Hippocampal formation (tissue), 2 donors: ENCODE measurements at places on chromosomes 5 and 9.

- DNase-seq, result no peak
Measured at GRCh38 chr5:177502886-177503285, 5.5 kb upstream of the PDLIM7 start.

DNA sequence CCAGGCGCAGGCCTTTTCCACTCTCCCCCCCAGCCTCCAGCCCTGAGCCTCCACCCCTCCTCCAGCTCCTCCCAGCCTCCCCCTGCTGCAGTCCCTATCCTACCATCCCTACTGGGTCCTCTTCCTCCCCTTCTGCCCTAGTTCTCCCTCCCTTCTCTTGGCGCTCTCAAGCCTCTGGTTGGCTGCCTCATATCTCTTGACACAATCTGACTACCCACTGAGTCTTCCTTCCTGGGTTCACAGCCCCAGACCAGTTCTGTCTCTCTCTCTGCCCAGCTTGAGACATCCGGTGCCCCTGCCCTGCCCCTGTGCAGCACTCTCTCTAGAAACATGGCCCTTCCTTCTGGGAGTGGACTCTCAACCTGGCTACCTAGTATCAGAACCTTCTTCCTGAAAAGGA is 76.2 kb downstream of the TSPAN17 start:
- no peak for DNase-seq

- DNase-seq, result no peak
Measured at GRCh38 chr5:8923526-8923925, 622.3 kb downstream of the SEMA5A start.

- no peak for DNase-seq
Measured at GRCh38 chr5:85052826-85053225, 668.1 kb upstream of the EDIL3 start.

DNA sequence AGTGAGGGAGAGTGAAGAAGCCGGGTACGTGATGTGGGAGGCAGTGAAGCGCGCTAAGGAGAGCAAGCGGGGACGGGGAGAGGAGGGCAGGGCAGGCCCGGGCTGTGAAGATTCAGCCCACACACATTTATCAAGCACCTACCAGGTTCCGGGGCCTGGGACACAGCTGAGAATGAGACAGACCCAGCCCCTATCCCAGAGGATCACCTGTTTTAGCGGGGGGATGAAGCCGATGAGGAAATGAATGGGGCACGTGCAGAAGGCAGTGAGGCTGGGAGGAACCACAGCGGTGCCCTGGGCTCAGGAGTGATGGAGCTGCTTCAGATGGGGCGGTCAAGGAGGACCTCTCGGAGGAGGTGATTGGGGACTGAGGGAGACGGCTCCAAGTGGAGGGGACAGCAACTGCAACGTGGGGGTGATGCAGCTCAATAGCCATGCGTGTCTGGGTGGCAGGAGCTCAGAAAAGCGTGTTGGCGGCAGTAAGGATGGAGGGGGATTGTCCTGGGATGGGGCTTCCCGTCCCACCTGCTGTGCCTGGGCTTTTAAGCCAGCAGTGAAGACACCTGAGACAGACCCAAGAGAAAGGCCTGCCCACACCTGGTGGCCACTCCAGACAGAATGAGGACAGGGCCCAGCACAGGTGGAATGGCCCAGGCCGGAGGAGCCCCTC is 77.5 kb upstream of the UNC5A start:
- DNase-seq, result no peak

GRCh38 chr5:177404641-177405179 is 4.2 kb upstream of the PFN3 start:
- no peak for DNase-seq

DNA sequence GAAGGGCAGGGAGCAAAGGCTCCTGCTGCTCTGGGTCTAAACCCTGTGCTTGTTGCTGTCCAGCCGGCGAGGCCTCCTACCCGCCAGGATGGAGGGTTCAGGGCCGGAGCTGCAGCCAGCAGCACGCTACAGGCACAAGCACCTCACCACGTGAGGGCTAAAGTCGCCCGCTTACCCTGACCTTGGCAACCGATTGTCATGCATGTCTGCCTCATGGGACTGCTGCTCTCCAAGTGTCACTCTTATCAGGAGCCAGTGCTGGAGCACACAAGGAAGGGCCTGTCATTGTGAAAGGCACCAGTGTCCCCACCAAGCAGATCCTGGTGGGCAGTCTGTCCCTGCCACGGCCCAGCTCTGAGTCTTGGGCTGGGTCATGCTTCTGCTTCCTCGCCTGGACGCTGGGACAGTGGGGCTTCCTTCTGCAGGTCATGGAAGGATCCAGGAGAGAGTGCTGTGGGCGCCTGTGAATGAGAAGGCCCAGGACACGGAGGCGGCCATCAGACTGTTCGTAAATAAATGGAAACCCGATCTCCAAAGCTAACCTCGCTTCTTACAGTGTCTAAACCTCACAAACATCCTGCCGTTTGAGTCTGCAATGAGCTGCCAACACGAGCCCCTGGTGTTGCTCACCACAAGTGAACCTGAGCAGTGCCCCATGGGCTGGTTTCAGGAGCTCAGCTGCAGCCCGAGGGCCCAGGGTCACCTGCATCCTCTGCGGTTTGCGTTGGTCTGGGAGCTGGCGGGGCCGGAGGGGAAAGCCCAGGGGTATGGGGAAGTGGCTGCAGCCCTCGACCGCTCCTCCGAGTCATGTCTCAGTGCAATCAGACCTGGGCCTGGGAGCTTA is 58.2 kb upstream of the RXRA start:
- DNase-seq, result no peak

DNA sequence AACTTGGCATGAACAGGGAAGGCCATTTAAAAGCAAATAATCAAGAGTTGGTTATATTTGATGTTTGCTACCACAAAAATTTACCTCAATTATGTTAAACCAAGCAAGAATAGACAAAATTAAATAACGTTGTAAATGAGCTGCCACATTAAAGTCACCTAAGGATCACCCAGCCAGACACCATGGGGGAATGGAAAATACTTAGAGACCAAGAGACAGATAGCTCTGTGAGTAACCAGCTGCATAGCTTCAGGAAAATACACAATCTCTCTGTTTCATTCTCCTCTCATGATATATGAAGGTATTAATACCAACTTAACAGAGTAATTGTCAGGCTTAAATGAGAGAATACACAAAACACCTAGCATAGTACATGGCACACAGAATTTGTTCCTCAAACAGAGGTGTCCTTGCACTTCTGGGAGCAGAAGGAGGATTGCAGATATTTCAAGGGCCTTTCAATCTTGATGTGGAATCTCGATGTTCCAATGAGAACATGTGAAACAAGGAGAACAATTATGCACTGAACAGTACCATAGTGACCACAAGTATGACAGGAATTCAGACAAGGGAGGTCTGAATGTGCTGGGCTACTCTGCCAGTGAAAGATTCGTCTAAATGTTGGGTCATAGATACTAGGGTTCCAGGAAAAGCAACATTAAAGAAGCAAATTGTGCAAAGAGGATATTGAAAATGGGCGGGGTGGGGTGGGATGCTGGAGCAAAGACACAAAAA is 18.6 kb downstream of the JAKMIP2 start:
- DNase-seq, result no peak

GRCh38 chr5:155765715-155766114 is 561.2 kb upstream of the SGCD start:
- no peak for DNase-seq

DNA sequence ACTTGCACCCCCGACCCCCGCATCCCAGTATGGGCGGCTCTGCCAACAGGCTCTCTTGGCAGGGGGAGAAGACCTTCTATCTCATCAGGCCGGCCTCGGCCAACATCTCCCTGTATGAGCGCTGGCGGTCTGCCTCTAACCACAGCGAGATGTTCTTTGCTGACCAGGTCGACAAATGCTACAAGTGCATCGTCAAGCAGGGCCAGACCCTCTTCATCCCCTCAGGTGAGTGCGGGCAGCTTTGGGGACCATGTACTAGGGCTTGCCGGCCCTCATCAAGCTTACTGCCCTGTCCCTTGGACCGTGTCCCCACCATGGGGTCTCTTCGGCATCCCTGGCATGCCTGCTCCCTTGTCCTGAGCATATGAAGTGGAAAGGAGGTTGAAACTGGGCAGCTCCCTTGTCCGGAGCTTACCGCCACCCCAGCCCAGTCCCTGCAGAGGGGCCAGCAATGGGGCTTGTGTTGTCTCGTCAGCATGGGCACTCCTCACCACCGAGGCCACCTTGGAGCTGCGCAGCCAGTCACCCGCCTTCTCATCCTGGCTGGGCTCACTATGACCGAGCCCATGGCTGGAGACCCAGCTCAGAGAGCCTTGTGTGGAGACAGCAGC is 78.1 kb downstream of the PHF2 start:
- no peak for DNase-seq

- DNase-seq, result no peak
Measured at GRCh38 chr5:126497506-126497905, 74.3 kb downstream of the GRAMD2B start.

DNA sequence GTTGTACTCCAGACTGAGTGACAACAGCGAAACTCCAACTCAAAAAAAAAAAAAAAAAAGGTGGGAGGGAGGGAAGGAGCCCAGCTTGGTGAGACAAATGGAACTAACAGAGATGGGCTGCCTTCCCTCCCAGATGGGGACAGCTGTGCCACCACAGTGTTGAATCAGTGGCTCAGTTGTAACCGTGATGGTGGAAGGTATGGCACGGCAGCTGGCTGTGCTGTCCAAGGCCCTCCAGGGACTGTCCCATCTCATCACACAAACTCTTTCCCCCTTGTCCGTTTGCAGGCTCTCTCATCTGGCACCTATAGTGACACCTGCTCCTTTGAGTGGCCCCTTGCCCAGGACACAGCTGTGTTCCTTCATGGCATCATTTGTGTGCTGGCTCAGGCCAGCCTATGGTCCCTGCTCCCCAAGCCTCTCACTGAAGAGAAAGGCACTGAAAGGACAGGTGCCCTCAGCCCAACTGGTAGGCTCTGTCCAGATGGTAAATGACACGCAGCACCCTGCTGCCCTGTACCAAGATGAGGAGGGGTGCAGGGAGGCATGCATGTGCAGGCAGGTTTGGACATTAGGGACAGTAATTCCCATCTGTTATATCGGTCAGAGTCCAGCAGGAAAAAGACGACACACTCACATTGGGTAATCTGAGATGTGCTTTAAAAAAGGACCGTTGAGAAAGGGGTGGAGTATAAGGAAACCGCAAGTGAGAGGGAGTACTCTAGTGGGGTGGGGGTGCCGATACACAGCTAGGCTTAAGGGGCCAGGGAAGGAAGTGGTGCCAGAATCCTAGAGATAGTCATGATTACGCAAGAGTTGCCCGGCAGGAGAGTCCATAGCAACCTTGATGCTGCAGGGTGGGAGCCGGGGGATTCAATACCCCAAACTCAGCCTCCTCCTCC is 4.3 kb downstream of the SMIM33 start:
- no peak for DNase-seq

DNA sequence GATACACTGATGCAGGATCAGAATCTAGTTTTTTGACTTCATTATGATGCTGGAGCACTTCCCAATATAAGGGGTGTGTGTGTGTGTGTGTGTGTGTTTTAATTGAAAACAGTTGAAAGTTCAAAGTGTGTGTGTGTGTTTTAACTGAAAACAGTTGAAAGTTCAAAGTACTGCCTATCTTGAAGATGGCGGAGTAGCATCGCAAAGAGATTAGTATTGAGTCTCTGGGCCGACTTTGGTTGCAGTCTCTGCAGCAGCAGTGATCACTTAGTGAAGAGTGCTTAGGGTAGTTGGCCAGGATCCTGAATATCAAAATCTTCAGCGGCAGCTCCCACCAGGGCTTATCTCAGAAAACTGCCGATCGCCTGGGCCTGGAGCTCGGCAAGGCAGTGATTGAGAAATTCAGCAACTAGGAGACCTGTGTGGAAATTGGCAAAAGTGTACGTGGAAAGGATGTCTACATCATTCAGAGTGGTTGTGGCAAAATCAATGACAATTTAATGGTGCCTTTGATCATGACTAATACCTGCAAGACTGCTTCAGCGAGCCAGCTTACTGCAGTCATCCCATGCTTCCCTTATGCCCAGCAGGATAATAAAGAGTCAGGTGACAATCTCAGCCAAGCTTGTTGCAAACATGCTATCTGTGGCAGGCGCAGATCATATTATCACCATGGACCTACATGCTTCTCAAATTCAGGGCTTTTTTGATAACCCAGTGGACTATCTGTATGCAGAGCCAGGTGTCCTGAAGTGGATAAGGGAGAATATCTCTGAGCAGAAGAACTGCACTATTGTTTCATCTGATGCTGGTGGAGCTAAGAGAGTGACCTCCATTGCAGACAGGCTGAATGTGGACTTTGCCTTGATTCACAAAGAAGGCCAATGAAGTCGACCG is 7.3 kb upstream of the SCAI start:
- no peak for DNase-seq

DNA sequence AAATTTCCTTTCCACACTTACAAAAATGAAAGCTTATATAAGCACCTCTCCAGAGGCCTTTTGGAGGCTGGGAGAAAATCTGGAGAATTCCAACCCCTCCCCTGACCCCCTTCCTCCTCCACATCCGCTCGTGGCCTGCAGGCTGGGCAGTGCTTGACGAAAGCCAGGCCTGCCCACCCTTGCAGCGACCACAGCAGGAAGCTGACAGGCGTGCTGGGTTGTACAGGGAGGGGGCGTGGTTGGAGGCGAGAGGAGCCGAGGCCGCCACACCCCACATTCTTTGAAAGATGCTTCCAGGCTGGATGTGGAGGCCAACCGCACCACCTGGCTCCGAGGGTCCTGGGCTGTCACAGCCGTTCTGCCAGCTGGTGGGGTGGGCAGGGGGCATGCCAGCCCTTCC is 47.8 kb upstream of the IER5L start:
- no peak for DNase-seq

GRCh38 chr5:34676416-34676815 is 20.3 kb downstream of the RAI14 start:
- DNase-seq, result no peak

GRCh38 chr5:981456-981855 is 27.1 kb upstream of the NKD2 start:
- no peak for DNase-seq

- DNase-seq, result no peak
Measured at GRCh38 chr5:169666365-169666764, 29.3 kb downstream of the DOCK2 start.

DNA sequence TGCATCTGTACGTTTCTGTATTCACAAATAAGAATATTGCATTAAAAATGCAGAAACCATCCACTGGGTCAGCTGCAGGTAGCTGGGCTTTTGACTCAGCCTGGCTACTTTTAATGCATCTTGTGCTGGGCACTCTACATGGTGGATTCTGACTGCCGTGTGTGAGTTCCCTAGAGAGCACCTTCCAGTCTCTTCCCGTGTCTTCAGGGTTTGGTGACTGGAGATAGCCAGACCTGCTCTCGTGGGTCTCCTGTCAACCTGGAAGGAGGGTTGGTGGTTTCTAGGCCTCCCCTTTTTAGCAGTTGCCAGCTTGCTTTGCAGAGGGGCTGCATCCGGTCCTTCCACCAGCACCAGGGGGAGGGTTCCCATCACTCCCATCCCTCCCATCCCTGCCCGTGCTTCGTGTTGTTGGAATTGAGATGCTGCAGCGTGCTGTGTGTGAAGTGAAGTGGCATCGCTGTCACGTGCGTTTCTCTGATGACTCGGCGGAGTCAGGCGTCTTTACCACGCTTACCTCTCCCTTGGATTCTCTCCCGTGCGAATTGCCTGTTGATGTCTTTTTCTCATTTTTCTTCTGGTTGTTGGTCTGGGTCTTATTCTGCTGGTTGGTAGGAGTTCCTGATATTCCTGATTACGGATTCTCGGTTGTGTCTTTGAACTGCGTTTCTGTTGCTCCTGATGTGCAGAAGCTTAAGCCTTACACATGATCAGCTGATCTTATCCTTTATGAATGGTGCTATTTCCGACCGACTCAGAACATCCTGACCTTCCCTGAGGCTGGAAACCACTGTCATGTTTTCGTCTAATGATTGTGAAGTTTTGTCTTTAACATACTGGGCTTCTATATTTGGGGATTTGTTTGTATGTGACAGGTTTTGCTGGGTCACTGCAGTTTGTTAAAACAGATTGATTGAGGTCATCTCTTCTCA is 16.9 kb downstream of the FBXW5 start:
- no peak for DNase-seq
